ENCODE measurements at places on chromosomes 11 and 22.
A peak's percentile ranks its signal among the peaks of the same experiment; 100 is the strongest.

- DNase-seq: no peak
These were observed 111.4 kb downstream of the SERGEF start for GRCh38 chr11:17901481-17901880.

DNA sequence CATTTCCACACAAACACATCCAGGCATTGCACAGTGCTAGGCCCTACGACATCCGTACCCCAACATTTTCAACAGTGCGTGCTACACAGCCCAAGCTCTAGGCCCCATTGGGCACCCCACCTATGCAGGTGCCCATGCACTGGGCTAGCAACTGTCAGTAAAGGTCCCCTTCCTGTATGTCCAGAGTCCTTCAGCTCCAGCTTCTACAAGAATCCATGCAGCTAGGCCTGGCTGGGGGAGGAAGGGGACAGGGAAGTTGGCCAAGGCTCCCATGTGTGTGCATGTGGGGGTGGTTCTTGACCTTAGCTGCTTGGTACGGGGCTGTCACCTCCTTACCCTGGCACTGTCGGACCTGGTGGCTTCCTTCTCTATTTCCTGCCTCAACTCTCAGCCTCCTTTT lies 1.3 kb downstream of the B3GAT1 start:
- DNase-seq: no peak

GRCh38 chr22:31488988-31489617 lies 539 bp downstream of the EIF4ENIF1 start:
- peak; percentile 39 for DNase-seq

DNA sequence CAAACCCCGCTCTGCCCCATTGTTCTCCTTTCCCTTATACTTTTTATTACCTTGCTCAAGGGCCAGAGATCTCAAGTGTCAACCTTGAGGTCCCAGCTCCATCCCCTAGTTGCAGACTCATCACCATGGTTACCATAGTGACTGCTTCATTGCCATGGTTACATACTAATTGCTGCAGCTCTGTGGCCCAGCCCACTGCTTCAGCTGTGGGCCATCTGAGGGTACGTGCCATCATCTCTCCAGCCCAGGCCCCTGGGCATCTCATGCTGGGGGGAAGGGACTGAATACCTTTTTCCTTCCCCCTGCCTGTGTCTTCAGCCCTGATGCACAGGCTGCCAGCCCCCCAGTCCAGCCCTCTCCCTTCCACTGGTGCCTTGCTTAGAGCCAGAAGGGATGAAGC lies 22.2 kb downstream of the TREH start:
- DNase-seq: no peak

DNA sequence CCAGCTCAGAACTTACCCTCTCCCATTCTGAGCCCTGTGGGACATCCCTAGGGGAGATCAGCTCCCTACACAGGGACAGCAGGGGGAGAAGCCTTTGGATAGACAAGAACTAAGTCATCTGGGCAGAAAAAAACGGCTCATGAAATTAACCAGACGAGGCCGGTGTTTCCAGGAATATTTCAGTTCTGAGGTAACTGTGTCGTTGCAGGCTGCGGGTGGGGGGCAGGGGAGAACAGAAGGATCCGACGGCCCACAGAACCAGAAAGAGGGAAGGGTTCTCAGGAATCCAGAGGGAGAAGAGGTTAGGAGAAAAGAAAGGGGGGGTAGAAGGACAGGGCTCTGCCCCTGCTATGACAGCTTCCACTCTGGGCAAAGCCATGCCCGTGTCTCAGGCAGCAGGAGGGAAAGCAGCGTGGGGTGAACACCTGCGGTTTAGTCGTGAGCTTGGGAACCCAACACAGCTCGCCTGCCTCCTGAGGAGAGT lies 3.6 kb downstream of the CLCF1 start:
- DNase-seq: no peak

DNA sequence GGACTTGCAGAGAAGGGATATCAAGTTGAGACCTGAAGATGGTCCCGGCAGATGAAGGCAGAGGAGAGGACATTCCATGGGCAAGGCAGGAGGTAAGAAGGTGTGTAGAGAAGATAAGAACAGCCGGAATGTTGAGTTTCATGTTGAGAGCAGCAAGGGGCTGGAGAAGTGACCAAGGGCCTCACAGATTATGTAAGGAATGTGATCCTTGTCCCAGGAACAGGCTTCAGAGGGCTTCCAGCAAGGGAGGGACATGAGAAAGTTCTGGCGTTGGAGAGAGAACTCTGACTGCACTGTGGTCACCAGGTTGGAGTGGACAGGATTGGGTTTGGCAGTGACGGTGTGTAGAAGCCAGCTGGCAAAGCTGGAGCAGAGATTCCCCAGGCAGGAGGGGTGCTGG lies 27.6 kb upstream of the PPFIA1 start:
- DNase-seq: no peak

- DNase-seq: no peak
These were observed 27.0 kb downstream of the CUL5 start for GRCh38 chr11:108035690-108036089.

DNA sequence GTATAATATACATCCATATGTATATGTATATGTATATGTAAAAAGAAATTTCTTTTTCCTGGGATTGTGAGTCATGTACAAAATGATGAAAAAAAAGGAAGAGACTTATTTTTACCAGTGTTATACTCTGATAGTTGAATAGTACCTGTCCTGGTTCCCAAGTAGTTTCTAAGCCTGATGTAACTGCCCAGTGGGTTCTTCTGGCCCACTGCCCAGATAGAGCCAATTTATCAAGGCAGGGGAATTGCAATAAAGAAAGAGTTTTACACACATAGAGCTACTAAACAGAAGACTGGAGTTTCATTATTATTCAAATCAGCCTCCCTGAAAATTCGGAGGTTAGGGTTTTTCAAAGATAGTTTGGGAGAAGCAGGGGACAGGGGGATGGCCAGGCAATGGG lies 29.1 kb upstream of the NARS2 start:
- DNase-seq: no peak

- DNase-seq: no peak
These were observed 421.0 kb downstream of the DYNC2H1 start for GRCh38 chr11:103530257-103530656.
